NCI-H510A (cell line): ENCODE measurements at places on chromosomes 1 and 21.
A peak's percentile ranks its signal among the peaks of the same experiment; 100 is the strongest.

DNA sequence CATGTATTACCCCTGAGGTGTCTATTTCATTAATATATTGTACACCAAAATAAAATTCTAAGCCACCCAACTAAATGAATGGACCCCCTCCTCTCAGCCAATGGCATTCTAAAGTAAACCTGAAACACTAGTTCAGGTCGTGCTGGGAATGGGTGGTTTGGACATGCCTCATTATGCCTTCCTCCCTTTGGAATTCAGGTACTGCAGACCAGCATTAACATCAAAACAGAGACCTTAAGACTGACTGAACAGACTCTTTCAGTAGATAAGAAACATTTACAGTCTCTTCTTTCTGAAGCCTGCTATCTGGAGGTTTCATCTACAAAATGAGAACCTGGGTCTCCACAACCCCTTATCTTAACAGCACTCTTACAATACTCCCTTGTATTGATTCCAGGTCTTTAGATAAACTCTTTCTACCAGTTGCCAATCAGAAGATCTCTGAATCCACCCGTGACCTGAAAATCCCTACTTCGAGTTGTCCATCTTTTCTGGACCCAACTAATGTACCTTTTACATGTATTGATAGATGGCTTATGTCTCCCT, 93.6 kb downstream of the PKN2 start:
- DNase-seq: no peak

DNA sequence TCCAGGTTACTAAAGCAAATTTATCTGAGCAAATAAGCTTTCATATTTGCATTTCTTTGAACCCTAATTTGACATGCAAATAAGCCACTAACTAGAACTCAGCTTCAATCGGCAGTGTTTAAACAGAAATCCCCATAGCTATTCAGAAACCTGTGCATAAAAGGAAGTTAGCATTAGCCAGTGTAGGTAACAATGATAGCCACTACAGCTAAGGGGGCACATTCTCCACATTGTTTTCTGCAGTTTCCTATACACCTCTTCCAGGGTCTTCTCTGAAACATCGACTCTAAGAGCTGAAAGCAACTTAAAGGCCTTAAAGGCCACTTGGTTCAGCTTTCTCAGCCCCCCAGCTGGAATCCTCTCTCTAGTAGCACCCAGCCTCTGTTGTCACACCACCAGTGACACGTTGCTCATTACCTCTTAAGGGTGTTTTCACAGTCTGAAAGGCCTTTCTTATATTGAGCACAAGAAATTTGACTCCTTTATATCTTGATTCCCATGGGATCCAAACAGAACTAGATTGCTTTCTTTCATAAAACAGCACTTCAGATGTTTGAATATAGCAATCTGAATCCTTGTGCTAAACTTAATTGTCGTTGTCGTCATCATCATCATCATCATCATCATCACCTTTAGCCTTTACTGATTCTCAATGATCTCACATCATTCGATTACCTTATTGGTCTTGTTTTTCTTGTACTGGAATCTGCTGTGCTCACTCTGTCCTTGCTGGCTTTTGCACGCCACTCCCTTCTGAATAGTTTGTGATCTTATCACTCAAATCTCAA, 93.9 kb upstream of the DAB1 start:
- DNase-seq: no peak

- peak; percentile 29 for DNase-seq
These were observed 113.5 kb downstream of the MAP3K21 start for GRCh38 chr1:233440951-233441401.

GRCh38 chr1:6694121-6694713, 7.4 kb downstream of the DNAJC11 start:
- no peak for DNase-seq

- DNase-seq: peak; percentile 55
These were observed 500 bp downstream of the EPHA10 start for GRCh38 chr1:37764414-37764825.

DNA sequence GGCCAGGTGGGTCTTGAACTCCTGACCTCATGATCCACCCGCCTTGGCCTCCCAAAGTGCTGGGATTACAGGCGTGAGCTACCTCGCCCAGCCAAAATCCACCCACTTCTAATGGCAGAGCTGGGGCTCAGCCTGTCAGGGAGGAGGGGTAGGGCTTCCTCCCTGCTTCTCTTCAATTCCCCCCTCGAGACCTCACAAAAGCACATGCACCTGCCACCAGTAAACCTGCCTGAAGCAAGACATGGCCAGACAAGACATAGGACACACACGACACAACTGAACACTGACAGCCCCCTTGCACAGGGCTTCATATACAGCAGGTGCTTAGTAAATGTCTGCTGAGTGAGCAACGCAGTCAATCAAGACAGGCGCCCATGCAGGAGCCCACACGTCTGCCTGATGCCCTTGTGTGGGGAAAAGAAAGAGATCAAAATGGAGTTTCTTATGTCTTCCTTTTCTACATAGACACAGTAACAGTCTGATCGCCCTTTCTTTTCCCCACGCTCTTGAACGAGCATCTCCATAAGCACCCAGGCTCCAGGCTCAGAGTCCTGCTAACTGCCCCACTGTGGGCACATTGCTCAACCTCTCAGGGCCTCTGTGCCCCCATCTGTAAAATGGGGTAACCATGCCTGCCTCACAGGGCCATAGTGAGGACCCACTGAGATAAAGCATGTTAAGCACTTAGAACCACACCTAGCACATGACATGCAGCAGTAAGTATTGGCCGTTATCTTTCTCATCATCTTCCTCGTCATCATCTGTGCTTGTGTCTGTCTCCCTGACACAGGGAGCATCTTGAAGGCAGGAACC, 8.8 kb downstream of the SDC3 start:
- DNase-seq: no peak

DNA sequence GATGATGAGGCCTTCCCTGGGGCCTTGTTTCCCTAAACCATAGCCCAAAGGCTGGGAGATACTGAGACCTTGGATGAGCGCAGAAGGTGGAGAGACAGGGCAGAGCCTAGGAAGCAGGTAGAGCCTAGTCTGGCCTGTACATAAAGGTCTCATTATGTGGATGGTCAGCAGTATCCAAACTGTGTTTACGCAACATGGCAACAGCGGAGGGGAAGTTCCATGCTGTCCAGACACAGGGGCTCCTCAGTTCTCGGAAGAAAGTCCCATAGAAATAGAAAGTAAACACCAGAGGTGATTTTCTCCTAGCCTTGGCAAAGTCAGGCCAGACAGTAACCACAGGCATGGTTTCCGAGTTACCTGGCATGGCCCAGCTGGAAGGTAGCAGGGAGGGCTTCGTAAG, 42.1 kb upstream of the MPZL1 start:
- DNase-seq: no peak

DNA sequence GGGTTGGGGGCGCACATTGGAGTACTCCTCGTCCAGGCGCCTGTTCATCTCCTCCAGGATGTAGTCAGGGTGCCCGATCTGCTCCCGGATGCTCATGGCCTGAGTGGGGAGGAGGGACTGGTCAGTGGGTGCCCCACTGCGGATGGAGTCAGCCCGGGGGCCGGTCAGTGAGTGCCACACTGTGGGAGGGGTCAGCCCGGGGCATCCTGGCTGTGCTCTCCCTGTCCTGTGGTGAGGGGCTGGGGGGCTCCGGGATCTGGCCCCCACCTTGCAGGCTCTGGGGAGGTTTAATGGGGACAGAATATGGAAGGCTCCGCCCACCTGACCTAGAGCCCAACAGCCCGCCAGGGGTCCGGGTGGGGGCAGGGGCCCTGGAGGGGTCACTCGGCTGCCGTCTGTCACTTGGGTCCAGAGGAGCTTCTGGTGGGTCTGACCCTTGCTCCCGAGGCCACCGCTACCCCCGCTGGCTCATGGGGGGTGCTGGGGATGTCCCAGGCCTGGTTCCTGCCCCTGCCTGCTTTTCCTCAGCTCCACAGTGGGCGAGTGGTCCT, 8.8 kb downstream of the PRXL2B start:
- DNase-seq: no peak

DNA sequence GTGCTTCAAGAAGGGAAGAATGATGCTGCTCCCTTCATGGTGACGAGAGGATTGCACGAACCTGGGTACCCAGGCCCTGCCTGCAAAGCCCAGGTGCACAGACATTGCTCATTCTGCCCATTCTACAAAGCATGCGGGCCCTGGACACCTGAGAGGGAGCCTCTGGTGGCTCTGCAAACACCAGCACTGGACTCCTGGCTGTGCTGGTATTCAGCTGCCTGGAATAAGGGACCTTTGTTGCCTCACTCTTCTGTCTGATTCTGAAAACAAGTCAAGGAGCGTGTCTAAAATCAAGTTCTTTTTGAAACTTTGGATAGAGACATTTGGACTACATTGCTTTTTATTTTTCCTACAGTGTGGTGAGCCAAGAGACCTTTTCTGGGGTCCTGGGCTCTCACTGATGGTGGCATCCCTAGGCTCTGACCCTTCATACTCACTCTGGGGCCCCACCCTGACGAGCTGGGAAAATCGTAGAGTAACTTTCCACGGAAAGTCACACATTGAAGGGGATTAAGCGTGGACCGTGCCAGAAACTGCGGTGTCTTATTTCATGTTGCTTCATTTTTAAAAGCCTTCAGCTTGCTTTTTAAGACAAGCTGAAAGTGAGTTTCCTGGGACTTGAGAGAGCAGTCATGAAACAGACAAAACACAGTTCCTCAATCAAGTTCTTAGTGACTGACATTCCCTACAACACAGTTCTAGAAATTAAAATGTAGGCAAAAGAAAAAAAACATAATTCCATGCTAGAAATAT, 24.0 kb downstream of the ABCA4 start:
- no peak for DNase-seq

- no peak for DNase-seq
These were observed 69.6 kb upstream of the PTGS2 start for GRCh38 chr1:186749820-186750219.

- no peak for DNase-seq
These were observed 1392.0 kb upstream of the PRMT6 start for GRCh38 chr1:105664495-105664894.

DNA sequence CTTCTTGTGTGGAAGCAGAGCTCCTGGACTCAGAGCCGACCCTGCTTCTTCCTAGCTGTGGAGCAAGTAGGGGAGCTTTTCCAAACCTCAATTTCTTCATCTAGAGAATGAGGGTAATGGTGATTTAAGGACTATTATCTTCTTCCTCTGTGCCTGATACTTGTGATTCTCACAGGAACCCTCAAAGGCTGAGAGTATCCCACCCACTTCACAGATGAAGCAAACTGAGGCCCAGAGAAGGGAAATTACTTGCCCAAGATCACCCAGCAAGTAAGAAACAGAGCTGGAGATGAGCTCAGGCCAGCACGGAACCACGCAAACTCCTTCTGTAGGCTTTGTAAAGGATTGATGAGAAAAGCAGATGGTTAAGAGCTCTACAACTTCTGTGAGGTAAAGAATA, 15.1 kb upstream of the SLC2A1 start:
- DNase-seq: no peak

DNA sequence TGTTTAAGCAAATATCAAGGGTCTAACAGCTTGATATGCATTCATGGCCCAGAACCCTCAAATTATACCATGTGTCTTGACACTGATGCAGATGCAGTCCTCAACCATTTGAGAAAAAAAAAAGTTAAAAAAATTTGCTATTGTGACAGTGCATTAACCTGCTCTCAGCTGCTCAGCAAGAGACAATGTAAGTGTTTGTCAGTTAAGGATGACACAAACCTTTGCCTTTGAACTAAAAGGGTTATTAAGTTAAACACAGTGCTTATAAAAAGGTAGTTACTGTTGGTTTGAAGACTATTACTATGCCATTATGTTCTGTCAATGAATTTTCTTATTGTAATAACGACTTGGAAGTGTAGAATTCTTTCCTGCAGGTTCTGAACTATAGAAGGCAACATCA, 655.6 kb upstream of the NEGR1 start:
- DNase-seq: no peak

- no peak for DNase-seq
These were observed 169.8 kb downstream of the PRDM16 start for GRCh38 chr1:3238703-3239278.
